ENCODE measurements at places on chromosomes 11 and 22.

DNA sequence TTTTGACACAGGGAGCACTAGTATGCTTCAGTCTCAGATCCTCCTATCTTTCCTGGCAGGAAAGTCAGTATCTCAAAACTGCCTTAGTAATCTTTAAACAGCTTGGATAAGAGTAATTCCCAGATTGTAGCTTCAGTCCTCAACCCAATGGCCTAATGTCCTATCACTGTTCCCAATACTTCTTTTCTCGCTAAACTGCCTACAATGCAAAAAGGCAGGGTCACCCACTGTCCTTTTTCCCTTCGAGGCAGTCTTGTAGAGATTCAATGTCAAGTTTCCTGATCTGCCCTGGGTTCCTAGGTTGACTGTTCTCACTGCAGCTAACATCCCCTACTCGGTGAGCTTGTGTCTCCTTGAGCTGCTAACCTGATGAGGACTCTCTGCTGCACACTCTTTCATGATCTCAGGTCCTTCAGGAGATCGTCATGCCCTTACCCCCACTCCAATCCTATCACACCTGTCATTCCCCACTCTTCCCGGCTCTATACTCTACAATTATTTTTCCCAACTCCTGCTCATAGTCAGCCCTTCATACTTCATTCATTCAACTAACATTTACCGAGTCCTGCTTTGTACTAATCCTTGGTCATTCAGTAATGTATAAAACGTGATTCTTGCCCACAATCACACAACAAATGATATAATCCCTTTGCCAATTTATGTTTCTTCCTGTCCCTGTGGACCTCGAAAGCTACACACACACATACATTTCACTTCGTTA is 904 bp downstream of the C2CD3 start:
- no peak for DNase-seq

DNA sequence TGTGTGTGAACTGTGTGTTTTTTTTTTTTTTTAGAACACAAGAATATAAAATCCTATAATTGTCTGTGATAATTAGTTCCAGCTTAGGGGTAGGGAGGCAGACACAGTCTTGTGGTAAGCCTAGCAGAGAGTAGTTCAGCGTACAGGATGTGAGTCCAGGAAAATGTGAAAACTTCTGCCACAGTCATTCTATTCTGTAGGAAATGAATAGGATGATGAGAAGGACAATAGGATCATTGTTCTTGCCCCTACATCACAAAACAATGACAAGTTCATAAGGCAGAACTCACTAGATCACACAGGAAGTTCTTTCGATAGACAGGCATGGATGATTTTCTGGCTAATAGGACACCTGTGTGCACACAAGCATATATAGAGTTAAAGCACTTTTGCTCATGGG is 132.2 kb downstream of the NAV2 start:
- DNase-seq = no peak

DNA sequence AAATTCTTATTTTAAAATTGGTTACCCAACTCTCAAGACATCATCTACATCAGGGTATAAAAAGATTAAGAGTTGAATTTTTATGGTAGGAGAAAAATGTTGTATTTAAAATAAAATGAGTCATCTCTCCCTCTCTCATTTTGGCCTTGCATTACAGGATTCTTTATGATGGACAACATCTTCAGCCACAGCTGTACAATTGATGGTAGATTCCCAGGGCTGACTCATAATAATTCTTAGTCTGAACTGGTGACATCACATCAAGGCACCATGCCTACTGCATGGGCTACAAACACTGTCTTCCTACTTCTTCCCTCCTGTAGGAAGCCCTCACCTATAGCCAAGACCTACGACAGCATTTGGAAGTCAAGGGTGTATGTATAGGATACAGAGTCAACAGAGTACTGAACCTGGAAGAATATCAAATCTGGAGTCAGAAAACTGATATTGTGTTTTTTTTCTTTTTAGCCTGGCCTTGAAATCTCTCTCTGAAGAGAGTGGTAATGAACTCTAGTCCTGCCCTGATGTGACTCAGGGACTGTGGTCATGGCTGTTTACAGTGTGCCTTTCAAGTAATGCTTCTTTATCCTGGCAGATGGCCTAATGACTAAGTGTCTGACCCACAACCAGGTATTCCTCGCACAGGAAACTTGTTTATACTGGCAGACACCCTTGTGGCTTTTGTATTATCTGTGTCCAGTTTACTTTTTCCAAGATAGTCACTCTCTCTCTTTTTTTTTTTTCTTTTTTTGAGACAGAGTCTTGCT is 32.5 kb downstream of the MRGPRX2 start:
- DNase-seq = no peak

GRCh38 chr11:96254854-96255253 is 88.1 kb downstream of the MAML2 start:
- no peak for DNase-seq

- no peak for DNase-seq
These were observed 710 bp downstream of the MTCH2 start for GRCh38 chr11:47641600-47642098.
